ENCODE measurements at places on chromosomes 2 and 18. TPM values are rescaled to one million over a fixed set of nuclear protein-coding genes. Genes with fewer than 3 reads are reported as not detected.

PSMA8 gene
- not detected for total RNA-seq

- no peak for DNase-seq
Measured at GRCh38 chr2:13504808-13505207, 788.1 kb downstream of the TRIB2 start.

GRCh38 chr18:79934311-79935097 is 16.9 kb downstream of the SLC66A2 start:
- DNase-seq: peak; percentile 53

GRCh38 chr2:230944757-230945372 is 19.8 kb upstream of the GPR55 start:
- no peak for DNase-seq

DNA sequence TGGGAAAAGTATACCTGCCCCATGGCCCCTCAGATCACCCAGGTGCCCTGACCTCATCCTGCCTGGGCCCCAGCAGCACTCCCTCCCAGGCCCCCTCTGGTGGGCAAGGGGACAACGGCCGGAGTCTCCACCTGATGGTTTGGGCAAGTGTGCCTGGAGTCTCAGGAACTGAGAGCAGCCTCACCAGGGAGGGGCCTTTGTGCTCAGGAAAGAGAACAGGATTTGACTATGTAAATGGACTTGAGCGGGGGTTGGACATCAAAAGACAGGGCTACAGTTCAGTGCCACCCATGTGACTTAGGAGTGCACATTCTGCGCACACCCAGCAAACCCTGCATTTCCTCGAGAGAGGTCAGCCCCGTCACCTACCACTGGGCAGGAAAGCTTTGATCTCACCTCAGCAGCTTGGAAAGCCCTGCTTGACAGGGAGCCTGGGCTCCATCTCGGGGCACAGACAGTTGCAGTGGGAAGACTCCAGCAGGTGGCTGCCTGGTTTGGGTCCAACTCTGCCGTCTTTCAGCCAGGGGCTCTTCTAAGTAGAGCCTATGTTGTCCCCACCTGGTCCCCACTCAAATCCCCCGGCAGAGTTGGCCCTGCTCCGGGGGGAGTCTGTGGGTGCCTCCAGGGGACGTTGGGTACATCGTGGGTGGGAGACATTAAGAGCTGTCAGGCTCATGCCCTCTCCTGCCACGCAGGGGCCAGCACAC is 3.3 kb downstream of the INPP5D start:
- DNase-seq: no peak

DNA sequence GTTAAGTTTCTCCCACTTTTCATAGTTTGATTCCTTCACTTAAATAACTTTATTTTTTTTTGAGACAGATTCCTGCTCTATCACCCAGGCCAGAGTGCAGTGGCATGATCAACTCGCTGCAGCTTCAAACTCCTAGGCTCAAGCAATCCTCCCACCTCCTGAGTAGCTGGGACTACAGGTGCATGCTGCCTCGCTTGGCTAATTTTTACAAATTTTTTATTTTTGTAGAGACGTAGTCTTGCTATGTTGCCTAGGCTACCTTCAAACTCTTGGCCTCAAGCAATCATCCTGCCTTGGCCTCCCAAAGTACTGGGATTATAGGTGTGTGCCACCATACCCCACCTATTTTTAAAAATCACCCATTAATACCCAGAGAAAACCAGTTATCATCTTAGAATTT is 14.2 kb upstream of the WIPF1 start:
- no peak for DNase-seq

GRCh38 chr2:96507957-96508520 is 2.9 kb upstream of the NEURL3 start:
- DNase-seq: peak; percentile 62

DNA sequence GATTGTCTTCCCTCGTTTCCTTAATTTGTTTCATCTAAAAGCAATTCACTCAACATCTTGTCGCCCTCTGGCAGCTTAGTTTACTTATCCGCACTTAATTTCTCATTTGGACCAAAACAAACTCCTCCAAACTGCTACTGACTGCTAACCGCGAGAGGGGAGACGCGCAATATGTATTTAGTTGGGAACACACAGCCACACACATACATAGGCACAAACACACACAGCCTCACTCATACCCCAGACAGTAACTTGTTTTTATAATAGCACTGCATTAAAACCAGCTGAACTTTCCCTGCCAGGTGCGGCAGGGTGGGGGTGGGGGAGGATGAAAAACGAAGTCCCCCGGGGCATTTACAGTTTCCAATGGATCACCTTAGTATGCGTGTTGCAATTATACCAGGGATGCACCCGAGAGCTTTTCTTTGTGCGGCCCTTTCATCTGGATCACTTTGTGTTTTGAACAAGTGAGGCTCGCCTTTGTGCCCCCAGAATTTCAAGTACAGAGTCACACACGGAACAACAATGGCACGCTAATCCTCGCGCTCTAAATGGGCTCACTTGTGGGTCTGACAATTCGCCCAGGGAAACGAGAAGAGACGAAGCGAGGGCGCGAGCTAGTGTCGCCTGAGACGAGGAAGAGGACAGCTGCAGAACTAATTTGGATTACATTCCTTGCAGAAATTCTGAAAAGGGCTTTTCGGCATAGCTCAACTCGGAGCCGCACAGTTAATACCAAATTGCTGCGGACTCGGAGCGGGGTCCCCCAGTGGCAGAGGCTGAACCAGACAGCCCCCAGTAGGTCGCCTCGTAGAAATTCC is 2.4 kb downstream of the ERBB4 start:
- DNase-seq: no peak

GRCh38 chr2:190533175-190533967 is 1.2 kb downstream of the NEMP2 start:
- DNase-seq: no peak

GRCh38 chr2:133197156-133197555 is 371.1 kb downstream of the NCKAP5 start:
- no peak for DNase-seq

DNA sequence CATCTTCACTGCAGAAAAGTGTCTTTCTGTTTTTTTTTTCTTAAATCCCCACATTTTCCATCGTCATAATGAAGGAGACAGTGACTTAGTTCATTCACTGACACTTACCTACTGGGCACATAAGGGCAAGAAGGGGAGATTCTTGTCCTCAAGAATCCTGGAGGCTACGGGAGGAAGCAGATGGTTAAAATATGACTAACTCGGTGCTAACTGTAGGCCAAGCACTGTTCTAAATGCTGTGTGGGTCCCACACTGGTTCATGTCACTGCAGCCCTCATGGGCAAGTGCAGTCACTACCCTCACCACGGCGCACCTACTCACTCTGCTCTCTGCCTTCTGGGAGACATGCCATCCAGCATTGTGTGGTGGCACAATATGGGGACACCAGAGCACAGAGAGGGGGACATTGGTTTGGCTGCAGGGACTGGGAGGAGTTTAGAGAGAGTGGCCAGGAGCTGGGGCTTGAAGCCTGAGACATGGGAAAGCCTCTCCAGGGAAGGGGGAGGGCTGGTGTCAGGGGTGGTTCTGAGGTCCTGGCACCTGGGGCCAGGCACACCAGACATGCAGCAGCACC is 305.2 kb downstream of the MYCN start:
- no peak for DNase-seq

- DNase-seq: no peak
Measured at GRCh38 chr18:52553441-52553840, 213.4 kb downstream of the DCC start.

DNA sequence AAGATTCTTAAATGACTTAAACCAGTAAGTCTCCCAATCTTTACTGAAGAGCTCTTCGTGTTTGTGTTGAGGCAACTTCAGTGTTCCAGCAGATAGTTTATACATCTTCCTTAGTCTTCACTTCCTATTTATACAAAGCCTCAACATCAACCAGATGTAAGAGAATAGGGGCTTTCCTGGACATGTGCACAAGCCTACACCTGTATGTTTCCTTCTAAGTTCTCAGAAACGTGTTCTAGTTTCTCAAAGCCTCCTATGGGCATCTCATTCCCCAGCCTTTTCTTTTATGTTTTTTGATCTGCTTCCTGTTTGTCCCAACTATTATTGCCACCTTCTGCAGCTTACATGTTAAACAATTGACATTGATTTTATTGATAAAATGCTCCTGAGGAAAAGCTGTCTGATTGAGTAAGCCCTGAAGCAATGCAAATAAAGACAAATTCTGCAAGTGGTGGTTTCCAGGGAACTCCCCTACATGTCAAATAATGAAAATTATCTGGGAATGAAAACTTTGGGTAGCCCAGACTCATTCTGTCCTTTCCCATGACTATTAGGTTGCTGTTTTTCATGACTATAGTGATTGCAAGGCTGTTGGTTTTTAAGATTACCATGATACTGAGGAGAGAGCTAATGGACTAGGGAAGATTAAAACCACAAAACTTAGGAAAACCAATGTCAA is 663.3 kb upstream of the ACVR2A start:
- no peak for DNase-seq

DNA sequence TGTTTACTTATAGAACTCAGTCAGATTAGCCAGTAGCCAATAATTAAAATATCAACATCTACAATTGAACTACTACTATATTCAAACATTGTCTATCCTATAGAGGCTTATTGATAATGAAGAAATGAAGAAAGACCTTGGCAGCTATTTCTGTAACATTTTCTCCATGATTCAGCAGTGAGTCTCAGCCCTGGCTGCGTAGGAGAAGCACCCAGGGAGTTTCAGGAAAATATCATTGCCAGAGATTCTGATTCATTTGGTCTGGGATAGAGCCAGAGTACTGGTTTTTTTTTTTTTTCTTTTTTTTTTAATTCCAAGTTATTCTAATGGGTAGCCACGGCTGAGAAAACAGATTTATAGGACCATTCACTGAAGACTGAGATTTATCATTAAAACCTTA is 404.8 kb downstream of the TXNL1 start:
- peak; percentile 68 for DNase-seq

- no peak for DNase-seq
Measured at GRCh38 chr2:234071664-234072063, 21.2 kb downstream of the SPP2 start.

DNA sequence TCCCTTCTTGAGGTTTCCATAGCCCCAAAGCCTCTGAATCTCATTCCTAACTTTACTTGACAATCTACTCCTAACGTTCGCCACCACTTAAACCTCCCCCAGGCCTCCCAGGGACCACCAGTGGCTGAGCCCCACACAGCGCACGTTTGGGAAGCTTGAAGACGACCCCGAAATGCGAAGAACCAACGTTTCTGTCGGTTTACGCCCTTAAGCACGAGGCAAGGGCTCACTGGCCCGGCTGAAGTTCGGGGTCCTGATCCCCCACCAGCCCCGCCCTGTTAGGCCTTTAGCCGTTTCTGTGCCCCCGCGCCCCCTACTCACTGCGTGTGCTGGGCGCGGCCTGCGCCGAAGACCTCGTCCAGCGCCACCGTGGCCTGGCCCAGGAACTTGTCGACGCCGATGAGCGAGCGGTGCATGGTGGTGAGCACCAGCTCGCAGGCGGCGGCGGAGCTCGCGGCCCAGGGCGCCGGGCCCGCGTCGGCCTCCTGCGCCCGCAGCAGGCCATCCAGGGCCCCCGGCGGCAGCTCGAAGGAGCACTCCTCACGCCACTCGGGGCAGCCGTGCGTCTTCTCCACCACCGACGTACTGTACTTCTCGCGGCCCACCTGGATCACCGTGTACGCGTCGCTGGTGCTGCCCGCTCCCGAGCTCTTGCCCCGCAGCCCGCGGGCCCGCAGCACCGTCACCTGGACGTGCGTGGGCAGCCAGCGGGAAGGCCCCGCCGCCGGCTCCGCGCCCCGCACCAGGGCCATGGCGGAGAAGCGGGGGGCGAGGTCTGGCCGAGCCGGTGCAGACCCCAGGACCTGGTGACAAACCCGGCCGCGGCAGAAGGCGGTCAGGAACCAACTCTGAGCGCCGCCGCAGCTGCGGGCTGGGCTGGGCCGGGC is 479 bp downstream of the RAB11FIP5 start:
- DNase-seq: peak; percentile 37
